Left renal pelvis (tissue), 4 donors: ENCODE measurements at places on chromosomes 13 and 19. TPM values are rescaled to one million over a fixed set of nuclear protein-coding genes. Genes with fewer than 3 reads are reported as not detected.

GRCh38 chr13:110151462-110151861 lies 155.5 kb downstream of the COL4A1 start:
- no peak for DNase-seq

DNA sequence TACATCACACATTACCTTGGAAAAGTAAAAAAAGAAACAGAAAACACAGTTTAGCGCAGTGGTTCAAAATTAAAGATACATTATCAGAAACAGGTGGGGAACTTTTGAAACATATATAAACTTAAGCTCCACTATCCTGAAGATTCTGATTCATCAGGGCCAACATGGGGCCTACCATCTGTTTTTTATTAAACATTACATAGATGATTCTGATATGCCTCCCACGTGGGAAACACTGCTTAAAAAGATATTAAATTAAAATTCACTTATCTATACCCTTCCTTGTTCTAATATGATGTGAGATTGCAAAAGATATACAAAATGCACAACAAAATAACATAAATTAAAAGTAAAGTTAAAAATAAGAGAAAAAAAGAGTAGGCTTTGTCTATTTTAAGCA lies 125.0 kb downstream of the VWA8 start:
- DNase-seq, result no peak

GRCh38 chr19:20840371-20840770 lies 64.3 kb downstream of the ZNF66 start:
- no peak for DNase-seq

The ATP1A3 gene
- 0.26 TPM for polyA plus RNA-seq
